ENCODE measurements at places on chromosomes 6 and 20. TPM values are rescaled to one million over a fixed set of nuclear protein-coding genes. Genes with fewer than 3 reads are reported as not detected.

The MMUT gene
- 9.5 TPM for total RNA-seq

The SNAP25 gene
- total RNA-seq: not detected

The RNF182 gene
- total RNA-seq: 0.33 TPM

- H3K4me3 ChIP-seq: no peak overlapping the region
- H3K4me1 ChIP-seq: no peaks in the 10 kb centered on the region
- H3K27ac ChIP-seq: no peak overlapping the region
- H3K36me3 ChIP-seq: no peaks in the 10 kb centered on the region
- DNase-seq: no peak
Measured at GRCh38 chr20:59823030-59823423, 110.4 kb downstream of the SYCP2 start.

- H3K27ac ChIP-seq: no peak overlapping the region
- peaks cover 28% of the 10 kb centered on the region for H3K36me3 ChIP-seq
- DNase-seq: no peak
- peaks cover 17% of the 10 kb centered on the region for H3K4me1 ChIP-seq
- no peaks in the 10 kb centered on the region for H3K27me3 ChIP-seq
Measured at GRCh38 chr20:5789827-5790226, 39.6 kb downstream of the SHLD1 start.

GRCh38 chr6:11500008-11500407 is 37.5 kb upstream of the TMEM170B start:
- no peaks in the 10 kb centered on the region for H3K27me3 ChIP-seq
- H3K27ac ChIP-seq: no peak overlapping the region
- H3K36me3 ChIP-seq: no peaks in the 10 kb centered on the region
- no peak overlapping the region for H3K4me3 ChIP-seq
- no peak for DNase-seq
- peaks cover 17% of the 10 kb centered on the region for H3K4me1 ChIP-seq

DNA sequence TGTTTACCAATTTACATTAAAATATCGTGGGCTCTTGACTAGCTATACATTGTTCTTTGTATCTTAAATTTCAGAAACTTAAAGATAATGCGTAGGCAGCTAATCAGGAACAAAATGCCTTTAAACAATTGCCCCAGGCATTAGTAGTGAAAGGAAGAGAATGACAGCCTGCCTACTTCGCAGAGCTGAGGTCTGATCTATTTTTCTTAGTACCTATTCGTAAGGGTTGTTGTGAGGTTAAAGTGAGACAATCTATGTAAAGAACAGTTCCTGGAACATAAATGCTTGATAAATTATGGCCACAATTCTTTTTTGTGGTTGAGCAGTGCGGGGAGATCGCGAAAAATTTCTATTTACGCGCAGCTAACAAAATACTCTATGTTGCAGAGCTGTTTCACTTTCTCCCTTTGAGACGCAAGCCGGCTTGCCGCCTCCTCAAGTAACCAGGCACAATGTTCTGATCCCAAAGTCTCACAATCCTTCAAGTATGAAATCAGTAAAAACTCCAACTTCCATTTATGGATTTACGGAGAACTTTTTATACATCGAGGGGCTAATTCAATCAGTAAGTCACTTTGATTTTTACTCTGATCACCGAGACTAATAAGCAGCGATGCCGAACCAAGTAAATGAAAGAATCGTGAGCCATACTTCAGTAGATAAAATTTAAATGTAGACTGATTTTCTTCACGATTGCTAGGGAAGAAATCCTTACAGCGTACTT is 878 bp upstream of the PNRC1 start:
- peaks cover 12% of the 10 kb centered on the region for H3K36me3 ChIP-seq
- peak overlapping the region; percentile 100 for H3K27ac ChIP-seq

DNA sequence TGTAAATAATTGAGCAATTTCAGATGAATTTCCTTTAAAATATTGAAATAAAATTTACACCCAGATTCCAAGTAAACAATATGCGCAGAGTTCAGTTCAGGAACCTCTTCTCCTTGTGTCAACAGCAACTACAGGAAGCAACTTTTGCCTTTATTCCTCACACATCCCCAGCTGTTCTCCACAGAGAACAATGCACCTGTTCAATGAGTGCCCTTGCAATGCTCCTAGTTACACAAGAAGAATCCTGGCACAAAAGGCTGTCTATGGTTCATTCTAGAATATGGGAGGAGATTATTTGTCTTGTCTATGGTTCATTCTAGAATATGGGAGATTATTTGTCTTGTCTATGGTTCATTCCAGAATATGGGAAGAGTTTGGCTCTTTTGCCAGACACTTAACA is 454.9 kb downstream of the BTBD3 start:
- no peak for DNase-seq
- no peak overlapping the region for H3K27ac ChIP-seq
- H3K4me3 ChIP-seq: no peak overlapping the region

DNA sequence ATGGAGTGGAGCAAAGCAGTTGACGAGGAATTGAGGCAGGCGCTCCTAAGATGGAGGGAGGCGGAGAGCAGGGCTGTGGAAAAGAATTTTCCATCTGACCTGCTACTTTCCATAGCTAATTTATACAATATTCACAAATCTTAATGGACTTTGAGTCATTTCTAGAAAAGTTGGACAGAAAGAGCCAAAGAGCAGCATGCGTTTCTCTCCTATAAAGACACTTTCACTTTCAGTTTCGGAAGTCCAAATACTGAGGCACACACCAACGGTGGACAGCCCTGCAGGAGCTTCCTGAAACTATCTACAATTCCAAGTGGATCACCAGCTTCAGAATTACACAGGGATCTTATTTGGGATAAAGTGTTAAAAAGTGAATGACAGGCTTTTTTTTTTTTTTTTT is 43.5 kb downstream of the PANK2 start:
- H3K4me3 ChIP-seq: peak overlapping the region; percentile 25
- DNase-seq: no peak
- H3K27ac ChIP-seq: peak overlapping the region; percentile 71
- peaks cover 70% of the 10 kb centered on the region for H3K4me1 ChIP-seq
- no peaks in the 10 kb centered on the region for H3K36me3 ChIP-seq

- H3K4me3 ChIP-seq: no peak overlapping the region
- H3K27me3 ChIP-seq: no peaks in the 10 kb centered on the region
- H3K27ac ChIP-seq: no peak overlapping the region
- no peak for DNase-seq
- no peaks in the 10 kb centered on the region for H3K36me3 ChIP-seq
Measured at GRCh38 chr20:4708036-4708435, 13.7 kb upstream of the PRND start.

DNA sequence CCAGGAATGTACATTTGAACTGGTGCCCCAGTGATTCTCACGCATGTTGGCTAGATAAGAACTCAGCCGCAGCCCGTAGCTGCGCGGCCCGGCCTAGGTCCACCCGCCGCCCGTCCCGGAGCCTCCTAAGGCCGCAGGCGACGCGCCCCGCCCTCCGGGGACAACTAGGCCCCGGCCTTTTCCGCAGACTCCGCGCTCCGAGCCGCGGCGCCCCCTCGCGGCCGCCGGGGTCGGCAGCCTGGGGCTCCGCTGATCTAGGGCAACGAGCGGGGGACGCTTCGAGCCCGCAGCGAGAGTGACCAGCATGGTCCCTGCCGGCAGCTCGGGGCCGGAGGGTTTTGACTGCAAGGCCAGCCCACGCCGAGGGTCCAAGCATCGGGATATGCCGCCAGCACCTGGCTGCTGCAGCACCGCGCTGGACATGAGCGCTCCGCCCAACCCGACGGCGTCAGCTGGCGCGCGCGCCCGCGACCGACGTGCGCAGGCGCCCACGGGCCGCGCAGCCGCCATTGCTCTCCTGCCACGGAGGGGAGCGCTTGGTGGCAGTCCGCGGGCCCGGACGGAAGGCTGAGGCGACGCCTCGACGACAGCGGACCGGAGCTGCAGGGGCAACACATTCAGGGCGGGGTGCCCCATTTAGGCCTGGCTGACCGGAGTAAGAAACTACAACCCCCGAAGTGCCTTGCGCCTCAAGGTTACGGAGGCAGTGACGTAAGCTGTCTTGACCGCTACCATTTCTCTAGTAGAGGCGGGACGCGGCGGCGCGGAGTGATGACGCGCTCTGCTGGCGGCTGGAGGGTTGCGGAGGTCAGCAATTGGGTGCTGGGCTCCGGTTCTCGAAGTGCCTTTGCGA is at the start of gene AP5S1:
Gene AP5S1 (plus strand): TSS at position 500 of the 853 bp plus-strand sequence. CDS start 1,571 bp downstream, outside the sequence.
- no peaks in the 10 kb centered on the region for H3K27me3 ChIP-seq
- H3K4me3 ChIP-seq: peak within 1 kb of the TSS; percentile 86
- H3K36me3 ChIP-seq: peaks cover 34% of the 10 kb centered on the region
- H3K27ac ChIP-seq: peak within 1 kb of the TSS; percentile 99
- DNase-seq: peak; percentile 99
- peaks cover 80% of the 10 kb centered on the region for H3K4me1 ChIP-seq

DNA sequence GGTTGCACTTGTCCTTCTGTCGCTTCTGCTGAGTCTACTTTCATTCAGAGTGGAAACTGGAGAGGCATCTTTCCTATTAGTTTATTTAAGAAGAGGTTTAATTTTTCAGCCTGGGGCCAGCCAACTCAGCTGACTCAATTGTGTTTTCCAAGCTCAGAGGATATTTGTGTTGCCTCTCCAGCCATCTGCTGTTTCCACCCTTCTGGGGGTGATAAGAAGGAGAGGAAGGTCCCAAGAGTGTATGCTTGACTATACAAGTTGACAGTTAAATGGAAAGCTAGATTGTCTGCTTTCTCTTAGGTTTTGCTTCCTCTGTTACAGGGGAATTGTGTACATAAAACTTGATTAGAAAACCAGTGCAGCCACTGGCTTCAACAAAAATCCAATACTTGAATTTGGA is 3.0 kb downstream of the PSMF1 start:
- no peak overlapping the region for H3K27ac ChIP-seq
- H3K36me3 ChIP-seq: peaks cover 56% of the 10 kb centered on the region
- peaks cover 62% of the 10 kb centered on the region for H3K4me1 ChIP-seq
- no peak for DNase-seq
- no peak overlapping the region for H3K4me3 ChIP-seq

DNA sequence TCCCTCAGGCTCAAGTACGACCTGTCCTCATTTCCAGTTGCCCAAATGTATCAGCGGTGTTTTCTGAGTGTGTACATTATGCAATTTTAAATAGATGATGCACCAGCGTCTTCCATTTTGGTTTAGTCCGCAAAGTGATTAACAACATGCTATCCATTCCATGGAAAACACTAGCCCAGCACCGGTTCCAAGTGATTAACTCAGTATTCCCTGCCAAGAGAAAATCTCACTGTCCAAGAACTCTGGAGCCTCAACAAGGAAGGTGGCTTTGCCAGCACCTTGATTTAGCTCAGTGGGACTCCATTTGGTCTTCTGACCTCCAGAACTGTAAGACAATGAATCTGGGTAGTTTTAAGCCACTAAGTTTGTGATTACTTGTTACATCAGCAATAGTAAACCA is 107.2 kb downstream of the FOXC1 start:
- DNase-seq: no peak
- H3K27me3 ChIP-seq: no peaks in the 10 kb centered on the region
- H3K4me1 ChIP-seq: no peaks in the 10 kb centered on the region
- no peak overlapping the region for H3K4me3 ChIP-seq

DNA sequence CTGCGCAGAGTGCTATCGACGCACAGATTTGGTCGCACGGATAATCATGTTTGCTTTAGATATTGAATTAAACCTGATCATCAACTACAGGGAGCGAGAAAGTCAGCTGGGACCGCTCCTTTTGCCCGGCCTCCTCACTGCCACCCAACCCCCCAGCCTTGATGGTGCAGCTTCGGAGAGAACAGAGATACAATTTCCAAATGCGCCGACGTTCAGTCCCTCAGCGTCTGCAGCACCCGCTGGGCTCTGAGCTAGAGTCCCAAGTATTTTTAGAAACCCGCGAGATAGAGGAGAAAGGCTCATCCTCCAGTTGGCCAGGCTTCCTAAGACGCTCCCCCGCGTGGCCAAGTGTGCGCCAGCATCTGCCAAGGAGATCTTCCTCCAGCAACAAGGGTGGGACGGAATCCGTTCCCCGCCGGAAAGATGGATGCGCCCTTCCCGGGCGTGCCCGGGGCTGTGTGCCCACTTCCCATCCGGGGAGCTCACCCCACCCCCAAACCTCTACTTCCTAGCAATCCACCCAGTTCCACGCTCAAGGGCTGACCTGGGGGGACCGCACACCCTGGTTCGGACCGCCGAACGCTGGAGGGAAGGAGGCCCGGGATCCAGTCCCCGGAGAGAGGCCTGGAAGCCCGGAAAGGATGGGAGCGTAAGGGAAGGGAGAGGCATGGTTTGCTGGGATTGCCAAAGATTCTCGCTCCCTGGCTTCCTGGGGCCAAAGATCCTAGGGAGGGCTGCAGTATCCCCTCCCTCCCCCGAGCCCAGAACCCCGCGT is 4.1 kb downstream of the NKX2-2 start:
- H3K27ac ChIP-seq: no peak overlapping the region
- peak overlapping the region; percentile 36 for H3K4me3 ChIP-seq
- no peaks in the 10 kb centered on the region for H3K36me3 ChIP-seq
- no peak for DNase-seq
- H3K27me3 ChIP-seq: peaks cover 100% of the 10 kb centered on the region

DNA sequence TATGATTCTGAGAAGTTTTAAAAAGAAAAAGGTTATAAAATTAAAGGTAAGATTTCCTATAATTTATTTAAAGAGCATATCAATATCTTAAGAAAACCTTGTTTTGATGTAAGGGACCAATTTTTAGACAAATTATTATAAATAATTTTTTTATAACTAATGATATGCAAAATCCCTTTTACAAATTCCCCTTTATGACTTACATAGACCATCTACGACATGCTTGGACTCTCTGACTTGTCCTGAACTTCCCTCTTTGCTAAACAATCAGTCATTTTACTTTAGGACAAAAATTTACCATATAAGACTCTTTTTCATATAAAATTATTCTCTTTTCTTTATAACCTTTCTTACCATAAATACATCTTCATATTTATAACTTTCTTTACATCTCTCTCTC is 15.3 kb upstream of the ANGPT4 start:
- H3K27ac ChIP-seq: no peak overlapping the region
- DNase-seq: no peak
- no peaks in the 10 kb centered on the region for H3K36me3 ChIP-seq

DNA sequence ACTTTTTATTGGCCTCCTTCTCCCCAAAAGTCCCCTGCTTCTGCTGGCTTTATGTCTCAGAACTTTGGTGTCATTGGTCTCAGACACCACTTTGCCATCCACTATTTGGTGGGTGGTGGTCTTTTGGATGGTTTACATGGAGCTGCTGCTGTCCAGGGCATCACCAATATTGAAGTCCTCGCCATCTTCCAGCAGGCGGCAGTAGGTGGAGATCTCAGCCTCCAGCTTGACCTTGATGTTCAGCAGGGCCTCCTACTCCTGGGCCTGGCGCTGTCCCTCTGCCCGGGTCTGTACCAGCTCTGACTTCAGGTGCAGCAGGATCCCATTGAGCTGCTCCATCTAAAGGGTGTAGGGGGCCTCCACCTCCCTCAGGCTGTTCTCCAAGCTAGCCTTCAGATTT is 148.4 kb upstream of the FOXA2 start:
- H3K27ac ChIP-seq: no peak overlapping the region
- no peak for DNase-seq
- no peak overlapping the region for H3K4me3 ChIP-seq
- no peaks in the 10 kb centered on the region for H3K4me1 ChIP-seq
- no peaks in the 10 kb centered on the region for H3K36me3 ChIP-seq

All from spleen (tissue), 13 donors.